Kidney tubule cell (primary cell): ENCODE measurements at places on chromosomes 16 and 17.

DNA sequence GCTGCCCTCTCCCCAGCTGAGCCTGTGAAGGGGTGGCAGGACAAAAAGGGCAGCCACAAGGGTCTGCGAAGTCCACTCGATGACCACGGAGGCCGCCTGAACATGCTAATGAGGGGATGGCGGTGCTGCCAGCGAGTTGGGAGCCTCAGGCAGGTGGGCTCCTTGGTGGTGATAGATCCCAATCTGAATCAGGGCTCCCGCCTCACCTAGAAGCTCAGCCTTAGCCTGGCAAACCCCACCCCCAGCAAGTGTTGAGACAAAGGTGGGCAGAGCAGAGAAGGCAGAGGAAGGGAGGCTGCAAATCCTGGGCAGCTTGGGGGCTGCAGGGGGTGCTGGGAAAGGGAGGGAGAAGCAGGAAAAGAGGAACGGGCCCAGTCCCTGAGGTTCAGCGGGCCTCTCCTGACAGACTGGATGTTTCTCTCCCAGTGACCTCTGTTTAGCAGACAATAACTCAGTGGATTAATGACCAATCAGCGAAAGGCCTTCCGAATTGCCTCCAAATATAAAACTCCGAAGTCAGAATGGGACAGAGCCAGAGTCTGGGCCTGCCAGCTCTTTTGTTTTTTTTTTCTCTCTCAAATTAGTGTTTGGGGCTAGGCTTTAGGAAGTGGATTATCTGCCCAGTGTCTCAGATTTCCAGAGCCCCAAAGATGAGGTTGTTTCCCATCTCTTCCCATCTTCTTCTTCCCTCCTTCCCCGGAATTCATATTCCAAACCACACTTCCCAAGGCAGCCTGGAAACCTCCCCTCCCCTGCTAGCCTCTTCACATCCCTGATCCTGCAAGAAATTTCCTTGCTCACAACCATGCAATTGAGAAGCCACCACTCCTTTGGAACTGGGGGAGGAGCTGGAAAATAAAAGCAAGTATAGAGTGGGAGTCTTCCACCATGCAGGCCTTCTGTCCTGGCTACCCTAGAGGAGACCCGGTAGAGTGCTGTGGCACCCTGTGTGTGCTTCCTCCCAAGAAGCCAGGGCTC is 15.2 kb upstream of the HOXB2 start:
- no peak for DNase-seq

DNA sequence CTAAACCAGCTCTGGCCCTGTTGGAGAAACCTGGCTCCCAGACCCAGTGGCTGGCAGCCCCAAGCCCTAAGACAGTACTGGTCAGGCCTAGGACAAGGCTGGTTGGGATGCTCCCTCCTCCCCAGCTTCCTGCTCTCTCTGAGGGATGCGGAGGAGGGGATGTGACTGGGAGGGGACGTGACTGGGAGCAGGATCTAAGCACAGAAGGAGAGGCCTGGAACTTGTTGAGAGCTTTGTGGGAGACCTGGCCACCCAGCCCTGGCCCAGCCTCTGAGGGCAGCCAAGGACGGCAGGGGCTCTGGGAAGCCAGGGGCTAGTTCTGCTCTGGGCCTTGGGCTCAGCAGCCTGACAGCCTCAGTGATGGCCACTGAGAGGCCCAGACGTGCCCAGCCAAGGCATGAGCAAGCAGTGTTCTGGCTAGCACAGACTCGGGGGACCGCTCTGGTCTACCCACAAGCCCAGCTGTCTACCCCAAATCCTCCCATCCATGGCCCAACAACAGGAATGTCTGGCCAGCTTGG is 22.8 kb downstream of the ATP6V0D1 start:
- no peak for DNase-seq

- DNase-seq, result peak; percentile 76
These were observed at the start of gene NXN for GRCh38 chr17:979539-980405. TSS of gene NXN (minus strand) at chr17:979776.

- DNase-seq, result no peak
These were observed 258.4 kb upstream of the CACNG5 start for GRCh38 chr17:66576473-66576872.

DNA sequence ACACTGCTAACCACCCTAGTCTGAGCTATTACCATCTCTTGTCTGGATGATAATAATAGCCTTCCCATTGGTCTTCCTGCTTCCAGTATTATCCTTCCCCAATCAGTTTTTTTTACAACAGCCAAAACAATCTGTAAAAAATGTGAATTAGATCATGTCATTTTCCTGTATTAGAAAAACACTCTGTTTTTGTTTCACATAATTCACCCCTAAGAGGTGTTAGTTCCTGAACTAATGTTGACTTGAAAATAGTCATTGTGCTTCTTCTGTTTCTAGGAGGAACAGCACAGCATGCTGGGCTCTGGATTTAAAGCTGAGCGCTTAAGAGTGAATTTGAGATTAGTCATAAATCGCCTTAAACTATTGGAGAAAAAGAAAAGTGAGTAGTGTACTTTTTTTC is 20.0 kb downstream of the IST1 start:
- no peak for DNase-seq

DNA sequence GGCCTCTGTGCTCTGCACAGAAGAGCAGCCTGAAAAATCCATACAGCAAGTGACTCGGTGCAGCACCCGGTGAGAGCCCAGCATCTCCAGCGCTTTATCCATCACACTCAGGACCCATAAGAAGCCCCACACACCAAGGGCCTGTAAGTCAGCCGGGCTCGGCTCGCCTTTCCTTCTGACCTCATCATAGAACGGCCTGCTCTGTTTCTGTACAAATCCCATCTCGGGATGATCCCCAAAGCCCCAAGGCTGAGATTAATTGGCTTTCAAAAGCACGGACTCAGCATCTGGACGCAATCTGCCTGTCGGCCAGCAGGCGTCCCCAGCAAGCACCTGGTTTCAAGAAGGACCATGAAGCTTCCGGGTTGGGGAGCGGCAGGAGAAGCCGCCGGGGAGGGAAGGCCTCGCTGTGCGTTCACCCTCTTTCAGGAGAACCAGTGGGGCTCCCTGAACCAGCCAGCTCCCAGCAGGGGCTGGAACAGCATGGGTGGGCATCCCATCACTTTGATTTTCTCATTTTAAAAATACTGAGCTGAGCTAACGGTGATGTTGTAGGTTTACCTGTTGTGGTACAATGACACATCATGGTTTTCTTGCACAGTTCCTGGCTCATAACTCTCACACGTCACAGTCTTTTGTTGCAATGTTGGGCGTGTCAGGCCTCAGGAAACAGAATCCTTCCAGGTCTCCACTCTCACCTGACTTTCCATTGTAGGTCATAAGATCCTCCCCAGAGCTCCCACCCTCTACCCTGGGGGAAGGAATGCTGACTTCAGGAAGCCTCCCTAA is 6.7 kb downstream of the CCDC57 start:
- DNase-seq, result peak; percentile 90

DNA sequence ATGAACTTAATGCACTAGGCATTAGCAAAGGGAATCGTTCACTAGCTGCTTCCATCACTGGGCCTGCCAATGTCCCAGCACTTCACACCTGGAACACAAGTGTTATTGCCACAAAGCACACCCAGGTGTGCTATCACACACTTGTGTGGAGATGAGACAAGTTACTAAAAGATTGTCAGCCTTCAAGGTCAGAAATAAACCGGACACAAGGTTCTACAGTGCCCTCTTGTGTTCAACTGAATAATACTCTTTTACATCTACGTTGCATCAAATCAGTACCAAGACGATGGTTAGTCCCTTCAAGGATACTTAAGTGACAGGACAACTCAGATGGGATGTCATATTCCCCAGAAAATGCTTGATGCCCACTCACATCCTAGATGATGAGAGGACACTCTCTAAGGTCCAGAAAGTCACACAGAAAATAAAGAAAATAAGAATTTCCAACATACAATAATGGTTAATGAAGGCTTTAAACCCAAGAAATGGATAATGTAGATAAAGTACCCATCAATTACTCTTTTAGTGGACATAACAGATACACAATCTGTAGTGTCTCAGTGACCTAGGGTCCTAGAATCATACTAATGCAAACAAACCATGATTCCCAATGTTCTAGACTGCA is 16.4 kb upstream of the GLG1 start:
- peak; percentile 63 for DNase-seq

DNA sequence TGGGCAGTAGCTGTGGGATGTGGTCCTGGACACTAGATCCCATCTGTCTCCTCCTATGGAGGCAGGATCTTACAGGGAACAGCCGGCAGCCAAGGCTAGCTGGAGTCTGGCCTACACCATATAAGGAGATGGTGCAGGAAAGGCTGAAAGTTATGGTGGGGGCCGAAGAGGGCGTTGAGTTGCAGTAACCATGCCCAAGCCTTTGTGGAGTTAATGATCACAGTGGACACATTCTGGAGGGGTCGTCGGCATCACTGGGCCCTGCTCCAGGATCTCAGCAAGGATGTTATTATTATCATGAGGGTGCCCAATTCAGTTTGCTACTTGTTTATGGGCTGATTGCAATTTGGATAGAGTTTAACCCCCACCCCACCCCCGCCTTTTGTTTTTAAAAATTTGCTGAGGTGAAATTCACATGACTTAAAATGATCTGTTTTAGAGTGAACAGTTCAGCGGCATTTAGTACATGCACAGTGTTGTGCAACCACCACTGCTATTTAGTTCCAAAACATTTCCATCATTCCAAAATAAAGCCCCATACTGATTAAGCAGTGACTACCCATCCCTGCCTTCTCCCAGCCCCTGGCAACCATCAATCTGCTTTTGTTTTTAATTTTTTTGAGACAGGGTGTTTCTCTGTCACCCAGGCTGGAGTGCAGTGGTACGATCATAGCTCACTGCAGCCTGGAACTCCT is 184.3 kb upstream of the CACNG3 start:
- DNase-seq, result no peak

DNA sequence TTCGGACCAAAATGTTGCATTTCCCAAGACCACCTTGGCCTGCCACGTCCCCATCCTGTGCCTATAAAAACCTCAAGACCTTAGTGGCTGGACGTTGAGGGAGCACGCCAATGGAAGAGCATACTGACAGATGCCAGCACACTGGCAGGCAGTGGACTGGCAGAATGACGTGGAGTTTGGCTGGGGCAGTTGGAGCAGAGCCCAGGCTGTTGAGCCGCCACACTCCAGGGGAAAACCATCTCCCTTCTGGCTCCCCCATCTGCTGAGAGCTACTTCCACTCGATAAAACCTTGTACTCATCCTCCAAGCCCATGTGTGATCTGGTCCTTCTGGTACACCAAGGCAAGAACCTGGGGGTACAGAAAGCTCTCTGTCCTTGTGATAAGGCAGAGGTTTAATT is 494.1 kb downstream of the CDH11 start:
- no peak for DNase-seq

DNA sequence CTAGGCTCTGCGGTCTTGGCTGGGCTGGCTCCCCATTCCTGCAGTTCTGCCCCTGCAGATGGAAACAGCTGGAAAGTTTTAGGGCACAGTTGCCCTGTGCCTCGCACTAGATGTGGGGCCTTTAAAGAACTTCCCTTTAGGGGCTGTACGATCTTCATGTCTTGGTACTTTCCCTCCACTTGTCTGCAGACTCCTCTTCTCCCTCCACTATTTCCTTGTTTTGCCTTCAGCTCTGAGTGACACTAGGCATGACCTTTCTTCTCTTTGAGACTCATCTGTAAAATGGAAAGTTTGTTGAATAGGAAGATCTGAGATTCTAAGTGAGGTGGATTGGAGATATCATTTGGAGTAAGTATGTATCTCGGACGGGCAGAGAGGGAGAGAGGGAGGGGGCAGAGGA is 6.3 kb upstream of the TAC4 start:
- DNase-seq, result no peak

DNA sequence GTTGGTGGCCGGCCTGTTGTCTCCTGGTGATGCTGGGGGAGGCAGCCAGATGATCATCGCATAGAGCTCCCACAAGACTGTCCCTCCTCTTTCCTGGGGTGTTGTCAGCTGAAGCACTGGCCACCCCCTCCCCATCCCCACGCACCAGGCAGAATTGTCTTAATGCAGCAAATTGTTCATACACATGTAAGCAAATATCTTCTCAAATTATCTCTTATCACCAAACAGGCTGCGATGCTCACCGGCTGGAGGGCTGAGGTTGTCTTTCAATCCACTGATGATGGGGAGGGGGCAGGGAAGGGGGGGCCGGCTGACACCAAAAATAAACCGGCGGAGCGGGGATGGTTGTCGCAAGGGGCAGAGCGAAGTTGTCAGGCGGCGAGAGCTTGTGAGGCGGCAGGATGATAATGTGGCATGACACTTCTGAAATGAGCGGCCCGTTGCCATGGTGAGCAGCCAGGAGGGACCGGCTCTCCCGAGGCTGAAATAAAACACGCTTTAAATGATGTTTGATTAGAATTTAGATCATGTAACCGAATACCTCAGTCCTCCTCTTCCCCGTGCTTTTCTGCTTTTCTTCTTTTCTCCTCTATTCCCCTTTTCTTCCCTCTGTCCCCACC is 59.8 kb downstream of the MRM1 start:
- no peak for DNase-seq

DNA sequence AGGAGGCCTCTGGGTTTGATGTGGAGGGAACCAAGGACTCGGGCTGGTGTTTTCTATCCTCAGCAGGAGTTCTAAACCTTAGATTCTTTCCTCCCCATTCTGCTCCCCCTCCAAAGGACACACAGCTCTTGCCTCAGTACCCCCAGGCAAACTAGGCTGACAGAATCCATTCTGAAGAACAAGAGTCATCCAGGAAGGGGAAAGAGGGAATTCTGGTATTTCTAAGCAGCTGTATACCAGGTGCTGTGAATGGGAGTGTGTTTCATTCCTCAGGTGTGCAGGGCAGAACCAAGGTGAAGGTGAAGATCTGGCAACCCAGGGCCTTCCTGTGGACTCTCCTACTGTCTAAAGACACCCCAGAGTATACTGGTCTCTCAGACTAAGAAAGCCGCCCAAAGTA is 4.1 kb downstream of the INPP5K start:
- DNase-seq, result peak; percentile 19

DNA sequence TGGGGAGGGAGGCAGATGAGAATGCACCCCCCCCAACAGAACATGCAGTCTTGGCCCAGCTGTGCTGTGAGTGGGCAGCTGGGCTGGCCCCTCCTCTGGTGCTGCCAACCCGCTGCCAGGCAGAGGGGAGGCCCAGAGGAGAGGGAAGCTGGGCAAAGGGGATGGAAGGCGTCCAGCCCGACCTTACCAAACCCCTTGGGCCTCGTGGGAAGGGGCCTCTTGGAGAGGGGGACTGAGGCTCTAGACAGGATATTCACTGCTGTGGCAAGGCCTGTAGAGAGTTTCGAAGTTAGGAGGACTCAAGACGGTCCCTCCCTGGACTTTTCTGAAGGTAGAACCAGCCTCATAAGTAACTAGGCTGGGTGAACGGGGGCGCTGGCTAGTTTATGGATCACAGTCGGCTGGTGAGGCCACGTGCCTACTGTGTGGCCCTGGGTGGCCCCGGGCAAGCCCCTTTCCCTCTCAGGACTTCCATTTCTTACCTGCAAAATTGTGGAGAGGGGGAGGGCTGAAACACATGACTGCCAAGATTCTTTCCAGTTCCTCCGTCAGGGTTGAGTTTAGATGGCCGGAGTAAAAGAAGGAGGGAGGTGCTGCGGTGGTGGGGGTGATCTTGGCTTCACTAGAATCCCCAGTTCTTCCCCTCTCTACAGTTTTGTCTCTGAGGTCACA is 857 bp upstream of the STAT5A start:
- peak; percentile 38 for DNase-seq

DNA sequence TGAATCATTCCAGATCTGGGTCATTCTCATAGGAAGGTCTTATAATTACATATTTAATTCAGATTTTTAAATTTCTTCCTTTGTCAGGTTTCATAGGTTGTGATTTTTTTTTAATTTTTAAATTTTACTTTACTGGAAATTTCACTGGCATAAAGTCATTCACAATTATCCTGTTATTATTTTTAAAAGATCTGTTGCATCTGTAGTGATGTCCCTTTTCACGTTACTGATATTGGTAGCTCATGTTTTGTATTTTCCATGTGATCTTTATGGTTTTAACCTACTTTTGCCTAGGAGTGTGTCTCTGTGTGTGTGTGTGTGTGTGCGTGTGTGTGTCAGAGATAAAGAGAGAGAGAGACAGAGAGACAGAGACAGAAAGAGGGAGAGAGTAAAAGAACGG is 216.6 kb upstream of the KCNJ16 start:
- no peak for DNase-seq
